ENCODE measurements at places on chromosomes 6 and 20.

DNA sequence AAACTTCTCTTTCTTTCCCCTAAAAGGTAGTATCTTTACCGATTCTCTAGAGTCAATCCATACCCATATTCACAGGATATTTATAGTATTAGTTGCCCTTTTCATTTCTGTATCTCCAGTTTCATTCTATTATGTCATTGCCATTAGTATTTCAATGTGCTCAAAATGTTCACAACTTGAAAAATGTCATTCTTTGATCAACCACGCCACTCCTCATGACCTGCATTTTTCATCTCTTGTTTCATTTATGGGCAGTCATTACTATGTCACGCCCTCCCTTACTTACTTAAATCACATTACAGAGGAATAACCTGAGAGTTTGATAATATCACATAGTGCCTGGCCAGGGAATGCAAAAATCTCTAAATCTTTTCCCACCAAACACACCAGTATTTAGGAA lies 427.3 kb upstream of the GJE1 start:
- no peak for DNase-seq

DNA sequence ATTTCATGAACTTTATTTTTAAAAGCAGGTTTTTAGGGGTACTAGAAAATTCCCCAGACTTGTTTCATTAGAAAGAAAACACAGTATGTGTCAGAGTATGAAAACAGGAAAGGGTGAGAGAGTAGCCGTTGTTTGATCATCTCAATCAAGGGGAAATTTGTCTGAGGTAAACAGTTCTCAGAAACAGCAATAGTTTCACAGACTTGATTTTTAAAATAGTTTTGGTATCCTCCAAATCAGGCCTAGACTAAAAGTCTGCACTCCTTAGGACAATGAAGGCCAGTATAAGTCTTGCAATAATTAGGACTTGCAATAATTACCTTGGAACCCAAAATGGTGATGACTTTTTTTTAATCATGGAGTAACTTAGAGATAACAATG lies 176.6 kb upstream of the TAB2 start:
- no peak for DNase-seq

DNA sequence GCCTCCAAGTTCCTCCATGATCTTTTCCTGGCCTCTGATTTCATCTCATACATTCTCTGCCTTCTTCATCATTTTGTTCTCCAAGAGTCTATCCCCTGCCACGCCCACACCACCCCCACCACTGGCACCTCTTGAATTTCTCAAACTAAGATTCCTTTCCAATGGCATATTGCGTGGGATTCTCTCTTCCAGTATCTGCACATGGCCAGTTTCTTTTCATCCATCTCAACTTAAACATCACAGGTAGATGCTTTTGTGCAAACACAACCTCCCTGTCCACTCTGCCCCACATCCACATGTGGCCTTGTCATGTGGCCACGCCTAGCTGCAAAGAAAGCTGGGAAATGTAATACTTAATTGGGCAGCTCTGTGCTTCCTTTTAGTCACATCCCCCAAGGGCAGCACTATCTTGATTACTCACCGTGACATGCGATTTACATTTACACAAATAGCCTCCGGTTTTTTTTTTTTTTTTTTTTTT lies 33.4 kb upstream of the ZMYND8 start:
- no peak for DNase-seq

- DNase-seq, result no peak
Observed at GRCh38 chr20:10637031-10637559, 36.7 kb downstream of the JAG1 start.

DNA sequence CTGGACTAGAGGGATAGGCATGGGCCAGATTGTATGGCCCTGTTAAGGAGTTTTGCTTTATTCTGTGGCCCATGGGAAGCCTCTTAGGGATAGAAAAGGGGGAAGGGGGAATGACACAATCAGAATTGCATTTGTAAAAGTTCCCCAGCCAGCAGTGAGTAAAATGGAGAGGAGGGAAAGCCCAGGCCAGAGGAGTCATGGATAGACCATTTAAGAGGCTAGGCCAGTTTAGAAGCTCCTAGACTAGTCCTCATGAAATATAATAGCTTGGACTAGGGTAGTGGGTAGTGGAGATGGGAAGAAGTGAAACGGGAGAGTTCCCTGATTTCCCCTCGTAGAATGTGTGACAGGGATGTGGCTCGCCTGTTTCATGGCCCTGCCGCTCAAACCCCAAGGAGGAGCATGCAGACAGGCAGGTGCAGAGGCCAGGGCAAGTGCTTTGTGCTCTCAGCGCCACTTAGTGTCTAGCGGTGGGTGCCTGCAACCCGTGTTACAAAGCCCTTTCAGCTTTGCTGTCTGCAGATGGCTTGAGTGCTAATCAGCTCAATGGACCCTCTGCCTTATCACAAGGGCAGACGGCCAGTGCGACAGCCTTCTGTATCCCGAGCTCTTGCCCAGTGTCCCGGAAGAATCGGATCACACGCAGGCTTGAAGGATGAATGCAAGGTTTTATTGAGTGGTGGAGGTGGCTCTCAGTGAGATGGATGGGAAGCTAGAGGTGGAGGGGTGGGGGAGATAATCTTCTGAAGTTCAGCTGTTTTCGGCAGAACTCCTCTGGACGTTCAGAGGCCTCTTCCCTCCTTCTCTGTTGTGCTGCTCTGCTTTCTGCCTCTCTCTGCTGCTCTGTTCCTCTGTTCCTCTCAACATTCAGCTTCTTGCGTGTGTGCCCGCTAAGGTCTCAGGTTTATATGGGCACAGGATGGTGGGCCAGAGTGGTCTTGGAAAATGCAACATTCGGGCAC lies 141.1 kb downstream of the CEP57L1 start:
- DNase-seq, result no peak

GRCh38 chr6:35052694-35053565 lies 88.2 kb downstream of the TCP11 start:
- DNase-seq, result no peak

DNA sequence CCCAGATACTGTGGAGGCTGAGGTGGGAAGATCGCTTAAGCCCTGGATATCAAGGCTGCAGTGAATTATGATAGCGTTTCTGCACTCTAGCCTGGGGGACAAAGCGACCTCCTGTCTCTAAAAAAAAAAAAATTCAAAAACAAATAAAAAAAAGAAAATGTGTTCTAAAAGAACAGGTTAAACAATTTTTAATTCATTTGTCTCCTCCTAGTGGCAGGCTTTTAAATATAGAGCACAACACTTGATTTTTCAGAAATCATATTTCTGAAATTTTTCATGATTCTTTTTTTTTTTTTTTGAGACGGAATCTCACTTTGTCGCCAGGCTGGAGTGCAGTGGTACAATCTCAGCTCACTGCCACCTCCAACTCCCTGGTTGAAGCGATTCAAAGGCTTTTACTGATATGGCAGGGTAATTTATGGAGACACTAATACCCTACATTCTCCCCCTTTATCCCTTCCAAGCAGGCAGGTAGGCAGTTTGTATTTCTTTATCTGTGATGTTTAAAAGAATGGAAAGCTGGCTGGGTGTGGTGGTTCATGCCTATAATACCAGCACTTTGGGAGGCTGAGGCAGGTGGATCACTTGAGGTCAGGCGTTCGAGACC lies 8.7 kb upstream of the GTF3C6 start:
- no peak for DNase-seq

Measured in stimulated activated CD4-positive, alpha-beta T cell treated with anti-CD3 and anti-CD28 coated beads, Interleukin-1b, Interleukin-23, amount 100 ng/mL, for 24 hours (primary cell).